T-helper 2 cell (primary cell): ENCODE measurements at places on chromosomes 6 and 20.

- no peak for DNase-seq
These were observed 54.0 kb downstream of the RIN2 start for GRCh38 chr20:19812056-19812455.

DNA sequence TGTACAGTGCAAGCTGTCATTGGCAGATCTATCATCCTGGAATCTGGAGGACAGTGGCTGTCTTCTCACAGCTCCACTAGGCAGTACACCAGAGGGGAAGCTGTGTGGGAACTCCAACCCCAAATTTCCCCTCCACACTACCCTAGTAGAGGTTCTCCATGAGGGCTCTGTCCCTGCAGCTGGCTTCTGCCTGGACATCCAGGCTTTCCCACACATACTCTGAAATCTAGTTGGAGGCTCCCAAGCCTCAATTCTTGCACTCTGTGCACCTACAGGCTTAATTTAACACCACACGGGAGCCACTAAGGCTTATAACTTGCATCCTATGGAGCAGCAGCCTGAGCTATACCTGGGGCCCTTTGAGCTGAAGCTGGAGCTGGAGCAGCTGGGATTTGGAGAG is 43.0 kb upstream of the TRIM39 start:
- DNase-seq, result no peak

DNA sequence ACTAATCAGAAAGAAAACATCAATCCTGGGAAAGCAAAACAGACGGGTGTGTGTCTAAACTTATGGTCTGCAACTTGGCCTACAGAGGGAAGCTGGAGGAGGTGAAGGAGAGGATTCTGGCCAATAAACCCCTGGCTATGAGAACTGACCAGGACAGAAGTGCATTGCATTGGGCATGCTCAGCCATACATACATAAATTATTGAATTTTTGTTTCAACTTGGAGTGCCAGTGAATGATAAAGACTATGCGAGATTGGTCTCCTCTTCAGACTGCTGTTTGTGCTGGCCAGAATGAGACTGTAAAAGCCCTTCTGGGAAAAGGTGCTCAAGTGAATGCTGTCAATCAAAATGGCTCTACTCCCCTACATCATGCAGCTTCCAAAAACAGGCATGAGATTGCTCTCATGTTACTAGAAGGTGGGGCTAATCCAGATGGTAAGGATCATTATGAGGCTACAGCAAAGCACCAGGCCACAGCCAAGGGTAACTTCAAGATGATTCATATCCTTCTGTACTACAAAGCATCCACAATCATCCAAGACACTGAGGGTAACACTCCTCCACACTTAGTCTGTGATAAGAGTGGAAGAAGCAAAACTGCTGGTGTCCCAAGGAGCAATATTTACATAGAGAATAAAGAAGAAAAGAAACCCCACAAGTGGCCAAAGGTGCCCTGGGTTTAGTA is 17.4 kb downstream of the ADNP start:
- no peak for DNase-seq

GRCh38 chr6:35011096-35012041 is 122.3 kb downstream of the ANKS1A start:
- no peak for DNase-seq

- DNase-seq, result no peak
These were observed 212.2 kb downstream of the ARHGAP18 start for GRCh38 chr6:129497481-129498441.

- no peak for DNase-seq
These were observed 36.0 kb upstream of the MPC1 start for GRCh38 chr6:166418691-166419143.

GRCh38 chr6:40988634-40989033 is 50.4 kb downstream of the UNC5CL start:
- no peak for DNase-seq

GRCh38 chr20:21505161-21505809 is 8.6 kb downstream of the NKX2-2 start:
- peak; percentile 69 for DNase-seq

- DNase-seq, result no peak
These were observed 374.8 kb downstream of the QKI start for GRCh38 chr6:163789199-163789810.

GRCh38 chr6:25869840-25870239 is 4.2 kb downstream of the SLC17A3 start:
- DNase-seq, result no peak

DNA sequence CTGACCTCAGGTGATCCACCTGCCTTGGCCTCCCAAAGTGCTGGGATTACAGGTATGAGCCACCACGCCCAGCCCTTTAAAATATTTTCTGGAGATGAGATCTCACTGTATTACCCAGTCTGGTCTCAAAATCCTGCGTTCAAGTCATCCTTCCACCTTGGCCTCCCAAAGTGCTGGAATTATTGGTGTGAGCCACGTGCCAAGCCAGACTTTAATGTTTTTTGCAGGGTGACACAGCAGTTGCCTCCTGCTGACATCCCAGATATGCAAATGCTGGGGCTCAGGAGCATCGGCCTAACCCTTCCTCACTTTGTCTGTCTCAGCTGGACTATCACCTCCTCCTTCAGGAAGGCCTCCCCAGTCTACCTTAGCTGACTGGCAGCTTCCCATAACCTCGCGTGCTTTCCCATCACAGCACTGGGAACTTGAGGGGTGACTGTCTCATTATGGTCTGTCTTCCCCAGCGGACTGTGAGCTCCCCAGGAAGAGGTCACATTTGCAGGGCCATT is 14.3 kb upstream of the ID1 start:
- DNase-seq, result no peak

GRCh38 chr6:73798592-73798991 is 102.6 kb downstream of the CD109 start:
- DNase-seq, result no peak

DNA sequence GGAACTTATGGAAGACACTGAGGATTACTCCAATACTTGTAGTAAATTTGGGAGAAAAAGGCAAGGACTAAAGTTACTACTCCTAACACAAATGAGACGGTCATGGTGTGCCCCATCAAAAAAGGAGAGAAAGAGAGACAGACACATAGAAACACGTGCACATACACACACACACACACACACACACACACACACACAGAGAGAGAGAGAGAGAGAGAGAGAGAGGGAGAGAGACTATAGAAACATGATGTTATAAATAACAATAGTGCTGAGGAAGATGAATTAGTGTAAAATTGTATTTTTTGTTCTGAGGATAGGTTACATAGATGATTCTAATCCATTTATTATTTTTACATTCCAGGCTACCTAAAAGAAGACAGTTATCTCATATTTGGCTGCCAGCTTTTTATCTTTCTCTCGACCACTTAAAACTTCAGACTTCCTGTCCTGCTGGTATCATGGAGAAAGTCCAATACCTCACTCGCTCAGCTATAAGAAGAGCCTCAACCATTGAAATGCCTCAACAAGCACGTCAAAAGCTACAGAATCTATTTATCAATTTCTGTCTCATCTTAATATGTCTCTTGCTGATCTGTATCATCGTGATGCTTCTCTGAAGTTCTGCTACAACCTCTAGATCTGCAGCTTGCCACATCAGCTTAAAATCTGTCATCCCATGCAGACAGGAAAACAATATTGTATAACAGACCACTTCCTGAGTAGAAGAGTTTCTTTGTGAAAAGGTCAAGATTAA is 10.5 kb downstream of the PLN start:
- peak; percentile 51 for DNase-seq
